Stimulated activated CD8-positive, alpha-beta memory T cell treated with anti-CD3 and anti-CD28 coated beads, Interleukin-15, amount 100 ng/mL, for 48 hours (primary cell): ENCODE measurements at places on chromosomes 7 and 10.

DNA sequence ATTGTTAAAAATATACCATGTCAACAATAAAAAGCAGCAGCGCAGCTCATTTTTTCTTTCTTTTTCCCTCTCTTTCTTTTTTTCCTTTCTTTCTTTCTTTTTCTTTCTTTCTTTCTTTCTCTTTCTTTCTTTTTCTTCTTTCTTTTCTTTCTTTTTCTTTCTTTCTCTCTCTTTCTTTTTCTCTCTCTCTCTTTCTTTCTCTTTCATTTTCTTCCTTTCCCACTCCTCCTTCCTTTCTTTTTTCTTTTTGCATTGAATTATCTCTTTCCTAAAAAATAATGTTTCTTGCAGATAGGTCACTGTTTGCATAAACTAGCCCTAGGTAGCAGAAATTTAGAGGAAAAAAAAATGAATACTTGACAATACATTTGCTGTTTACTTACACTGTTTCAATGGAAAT is 755.1 kb upstream of the COBL start:
- no peak for DNase-seq

GRCh38 chr10:130137090-130137448 is 878 bp downstream of the GLRX3 start:
- no peak for DNase-seq

GRCh38 chr10:34016576-34016975 is 682.1 kb upstream of the NRP1 start:
- no peak for DNase-seq

GRCh38 chr7:119630406-119630969 is 642.5 kb upstream of the KCND2 start:
- no peak for DNase-seq

DNA sequence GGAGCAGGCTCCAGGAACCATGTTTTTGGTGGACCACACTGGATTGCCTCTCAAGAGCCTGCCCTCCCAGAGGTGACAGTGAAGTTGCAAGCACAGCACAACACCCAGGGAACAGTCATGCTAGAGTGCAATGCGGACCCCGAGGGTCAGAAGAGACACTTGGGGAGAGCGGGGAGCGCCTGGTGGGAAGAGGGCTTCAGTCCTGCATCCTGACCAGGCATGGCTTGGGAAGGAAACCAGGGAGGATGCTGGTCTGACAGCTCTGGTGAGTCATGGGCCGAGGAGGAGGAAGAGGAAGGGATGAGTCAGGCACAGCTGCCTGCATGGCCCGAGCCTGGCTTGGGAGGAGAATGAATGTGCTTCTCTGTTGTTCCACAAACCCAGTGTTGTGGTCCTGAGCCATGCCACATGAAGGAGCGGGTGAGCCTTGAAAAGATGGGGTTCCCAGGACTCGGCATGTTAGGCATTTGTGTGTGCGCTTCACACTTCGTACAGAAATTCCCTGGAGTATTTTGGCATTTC is 29.5 kb upstream of the ANKRD2 start:
- peak; percentile 57 for DNase-seq
